ENCODE measurements at places on chromosomes 12 and 14.

GRCh38 chr12:100234166-100234565, 32.7 kb downstream of the DEPDC4 start:
- DNase-seq: no peak

GRCh38 chr14:102316338-102316742, 3.2 kb upstream of the ZNF839 start:
- no peak for DNase-seq

GRCh38 chr12:108609537-108610335, 11.9 kb upstream of the TMEM119 start:
- no peak for DNase-seq

DNA sequence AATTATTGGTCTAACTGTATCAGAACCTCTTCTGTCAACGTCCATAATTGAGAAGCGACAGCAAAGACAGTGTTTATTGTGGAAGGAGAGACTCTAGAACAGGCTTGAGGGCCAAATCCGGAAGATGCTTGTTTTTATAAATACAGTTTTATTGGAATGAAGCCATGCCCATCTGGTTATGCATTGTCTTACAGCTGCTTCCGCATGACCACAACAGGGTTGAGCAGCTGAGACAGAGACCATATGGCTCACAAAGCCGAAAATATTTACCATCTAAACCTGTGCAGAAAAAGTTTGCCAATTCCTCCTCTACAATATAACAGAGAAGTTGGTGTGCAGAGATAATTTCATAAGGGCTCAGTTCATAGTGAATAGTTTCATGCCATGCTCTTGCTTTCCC, 24.5 kb downstream of the PRKAB1 start:
- no peak for DNase-seq

DNA sequence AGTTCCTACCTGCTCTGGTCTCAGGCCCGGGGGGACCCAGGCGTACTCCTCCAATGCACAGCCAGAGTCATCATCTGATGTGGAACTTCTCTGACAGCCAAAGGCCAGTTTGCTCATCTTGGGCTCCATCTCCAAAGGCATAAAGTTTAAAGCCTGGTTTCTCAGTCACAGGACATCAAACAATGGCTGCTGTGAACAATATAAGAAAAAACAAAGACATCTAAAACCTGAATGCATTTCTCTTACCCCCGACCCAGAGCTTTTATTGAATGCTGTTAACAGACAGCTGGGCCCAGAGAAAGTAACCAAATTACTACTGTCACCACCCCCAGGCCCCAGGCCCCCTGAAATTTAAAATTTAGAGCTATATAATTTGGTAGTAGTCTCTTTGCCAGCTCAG, 117.2 kb downstream of the PRICKLE1 start:
- no peak for DNase-seq

DNA sequence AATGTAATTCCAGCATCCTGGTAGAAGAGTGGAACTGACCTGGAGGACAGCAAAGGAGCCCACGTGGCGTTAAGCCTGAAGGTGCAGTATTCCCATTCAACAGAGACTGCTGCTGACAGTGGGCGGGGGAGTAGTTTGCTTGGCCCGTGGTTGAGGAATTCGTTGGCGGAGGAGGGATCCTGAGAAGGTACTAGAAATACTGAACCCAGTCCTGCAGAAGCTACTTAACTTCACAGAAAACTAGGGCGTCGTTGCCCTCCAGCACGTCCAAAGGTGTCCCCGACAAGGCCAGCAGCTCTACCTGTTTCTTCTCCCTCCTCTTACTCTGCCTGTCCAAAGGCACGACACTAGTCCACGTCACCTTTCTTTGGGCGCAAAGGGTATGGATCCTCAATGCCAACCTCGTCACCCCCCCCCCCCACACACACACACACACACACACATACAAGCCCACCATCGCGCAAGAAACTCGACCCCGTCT, 303 bp downstream of the PUS7L start:
- DNase-seq: no peak

GRCh38 chr12:127546721-127547505, 720.1 kb upstream of the TMEM132C start:
- DNase-seq: no peak

- DNase-seq: no peak
Observed at GRCh38 chr14:100011628-100012325, 53.4 kb upstream of the EVL start.

GRCh38 chr12:27869567-27869966, 89.5 kb upstream of the MANSC4 start:
- no peak for DNase-seq
